ENCODE measurements at places on chromosomes 2 and 18.

DNA sequence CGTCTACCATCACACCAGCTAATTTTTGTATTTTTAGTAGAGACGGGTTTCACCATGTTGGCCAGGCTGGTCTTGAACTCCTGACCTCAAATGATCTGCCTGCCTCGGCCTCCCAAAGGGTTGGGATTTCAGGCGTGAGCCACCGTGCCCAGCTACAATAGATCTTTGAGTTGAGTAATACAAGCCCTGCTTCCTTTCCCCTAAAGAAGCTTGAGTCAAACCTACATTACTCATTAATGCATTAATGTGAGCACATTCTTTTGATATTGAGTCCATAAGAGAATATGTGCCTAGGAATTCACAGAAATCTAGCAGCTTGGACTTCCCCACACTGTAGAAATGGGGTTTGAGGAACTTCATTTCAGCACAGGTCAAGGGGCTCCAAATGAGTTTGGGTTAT, 39.6 kb downstream of the PSMG2 start:
- DNase-seq: no peak

GRCh38 chr2:200101922-200102321, 146.5 kb downstream of the MAIP1 start:
- DNase-seq: no peak

DNA sequence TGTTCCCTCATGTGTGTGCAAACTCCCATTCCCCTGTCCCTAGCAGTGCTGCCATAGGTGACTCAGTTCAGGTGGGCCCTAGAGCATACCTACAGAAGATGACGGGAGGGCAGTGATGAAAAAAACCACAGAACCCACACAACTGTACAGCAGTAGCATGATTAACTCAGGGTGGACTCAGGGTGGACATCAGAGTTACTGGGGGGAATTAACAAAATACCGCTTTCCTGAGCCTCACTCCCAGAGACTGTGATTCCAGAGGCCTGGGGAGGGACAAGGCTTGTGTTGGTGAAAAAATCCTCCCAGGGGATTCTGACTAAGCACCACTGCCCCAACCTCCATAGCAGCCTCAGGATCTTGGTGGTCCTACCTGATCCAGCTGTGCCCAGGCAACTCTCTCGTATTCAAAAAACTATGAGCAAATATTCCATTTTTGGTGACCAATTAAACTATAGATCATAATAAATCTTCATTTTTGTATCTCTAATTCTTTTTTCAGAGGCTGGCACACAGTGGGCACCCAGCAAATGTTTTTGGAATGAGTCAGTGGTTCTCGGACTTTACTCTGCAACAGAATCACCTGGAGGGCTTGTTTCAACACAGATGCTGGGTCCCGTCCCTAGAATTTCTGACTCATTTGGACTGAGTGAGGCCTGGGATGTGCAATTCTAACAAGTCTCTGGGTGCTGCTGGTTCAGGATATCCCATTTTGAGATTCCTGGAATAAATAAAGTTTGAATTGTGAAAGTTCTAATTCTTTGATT, 84.1 kb upstream of the NABP1 start:
- DNase-seq: no peak

GRCh38 chr2:207330912-207331311, 165.2 kb upstream of the KLF7 start:
- no peak for DNase-seq

GRCh38 chr2:147520817-147521216, 324.0 kb upstream of the ACVR2A start:
- DNase-seq: no peak

- no peak for DNase-seq
Observed at GRCh38 chr18:62631173-62631572, 84.2 kb upstream of the PHLPP1 start.

DNA sequence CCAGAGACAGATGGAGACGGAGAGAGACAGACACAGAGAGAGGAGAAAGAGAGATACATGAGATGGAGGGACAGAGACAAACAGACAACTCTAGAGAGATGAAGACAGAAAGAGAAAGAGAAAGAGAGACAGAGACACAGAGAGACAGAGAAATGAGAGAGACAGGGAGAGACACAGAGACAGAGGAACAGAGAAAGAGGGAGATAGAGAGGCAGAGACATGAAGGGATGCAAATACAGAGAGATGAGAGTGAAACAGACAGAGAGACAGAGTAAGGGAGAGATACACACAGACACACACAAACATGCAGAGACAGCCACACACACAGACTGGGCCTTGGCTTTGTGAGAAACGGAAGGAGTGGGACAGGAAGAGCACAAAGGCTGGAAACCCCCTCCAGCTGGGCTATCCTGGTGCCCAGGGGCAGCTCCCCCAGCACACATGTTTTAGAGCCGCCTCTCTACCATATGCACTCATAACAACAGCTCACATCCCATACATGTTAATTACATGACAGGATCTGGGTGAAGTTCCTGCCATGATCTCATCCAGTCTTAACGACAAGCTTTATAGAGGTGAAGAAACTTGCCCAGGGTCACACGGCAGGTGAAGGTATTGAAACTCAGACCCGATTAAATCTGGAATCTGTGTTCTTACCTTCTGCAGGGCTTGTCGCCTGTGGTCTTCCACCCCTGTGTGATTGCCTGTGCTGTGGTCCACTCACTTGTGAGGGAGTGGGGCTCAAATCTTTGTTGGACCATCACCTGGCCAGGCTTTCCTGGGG, 32.4 kb downstream of the IL18R1 start:
- no peak for DNase-seq

- no peak for DNase-seq
Observed at GRCh38 chr2:210503001-210503623, 26.6 kb upstream of the LANCL1 start.

All from activated gamma-delta T cell treated with Interleukin-2 at 50 U/mL for 16 hours (primary cell).